ENCODE measurements at places on chromosomes 3 and 15. TPM values are rescaled to one million over a fixed set of nuclear protein-coding genes. Genes with fewer than 3 reads are reported as not detected.

GRCh38 chr3:107508331-107508730, 14.4 kb upstream of the BBX start:
- H3K36me3 ChIP-seq, result no peaks in the 10 kb centered on the region
- no peaks in the 10 kb centered on the region for H3K4me1 ChIP-seq
- H3K27ac ChIP-seq, result no peak overlapping the region
- no peak overlapping the region for H3K4me3 ChIP-seq

DNA sequence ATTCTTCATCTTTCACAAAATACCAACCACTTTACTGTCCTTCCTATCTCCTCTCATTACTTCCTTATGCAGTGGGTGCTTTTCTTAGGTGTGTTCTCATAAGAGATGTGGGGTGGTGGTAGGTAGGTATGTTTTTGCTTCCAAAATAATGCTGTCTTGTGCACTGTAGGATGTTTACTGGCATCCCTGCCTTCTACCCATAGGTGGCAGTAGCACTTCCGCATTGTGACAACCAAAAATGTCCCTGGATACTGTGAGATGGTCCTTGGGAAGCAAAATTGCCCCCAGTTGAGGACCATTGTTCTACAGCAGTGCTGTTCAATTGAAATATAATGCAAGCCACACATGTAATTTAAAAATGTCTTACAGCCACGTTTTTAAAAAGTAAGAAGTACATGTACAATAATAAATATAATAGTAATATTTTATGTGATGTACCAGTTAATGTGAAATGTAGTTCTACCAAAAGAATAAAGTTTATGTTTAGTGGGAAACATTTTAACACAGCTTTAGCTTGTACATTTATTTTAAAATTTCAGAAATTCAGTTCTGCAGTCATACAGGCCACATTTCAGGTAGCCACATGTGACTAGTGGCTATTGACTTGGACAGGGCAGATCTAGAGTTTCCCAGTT, 75.2 kb downstream of the NEO1 start:
- H3K27me3 ChIP-seq, result peaks cover 7% of the 10 kb centered on the region
- H3K27ac ChIP-seq, result no peak overlapping the region
- H3K4me1 ChIP-seq, result no peaks in the 10 kb centered on the region
- H3K36me3 ChIP-seq, result no peaks in the 10 kb centered on the region
- peak; percentile 34 for DNase-seq
- H3K4me3 ChIP-seq, result no peak overlapping the region

DNA sequence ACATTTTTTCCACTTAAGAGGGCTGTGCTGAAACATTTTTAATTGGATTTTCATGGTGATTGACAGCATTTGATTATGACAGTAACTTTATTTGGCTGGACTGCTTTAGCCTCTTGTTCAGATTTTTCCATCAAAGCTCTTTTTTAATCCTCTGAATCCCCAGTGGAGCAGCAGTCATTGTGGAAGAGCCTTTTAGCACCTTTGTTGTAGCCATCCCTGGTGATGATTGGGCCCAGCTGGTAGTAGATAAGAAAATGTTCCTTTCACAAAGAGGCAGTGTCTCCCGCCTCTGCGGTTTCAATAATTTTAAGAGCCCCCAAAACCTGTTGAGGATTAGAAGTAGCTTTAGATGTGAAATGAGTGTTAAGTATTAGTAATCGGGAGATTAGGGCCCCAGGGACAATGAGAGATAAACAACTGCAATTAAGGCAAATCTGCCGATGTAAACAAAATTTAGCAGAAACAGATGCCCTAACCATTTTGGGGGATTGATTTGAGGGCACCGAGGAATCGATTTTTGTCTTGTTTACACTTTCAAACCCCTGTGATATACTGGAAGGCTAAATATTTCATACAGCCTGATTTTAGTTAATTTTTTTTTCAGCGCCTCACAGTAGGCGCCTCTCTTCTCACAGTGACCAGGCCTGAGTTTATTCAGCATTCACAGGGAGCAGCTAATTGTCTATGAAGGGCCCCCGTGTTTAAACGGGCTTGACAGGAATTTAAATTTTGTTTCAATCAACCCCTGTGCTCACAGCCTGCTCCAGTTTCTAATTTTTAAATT, 43.2 kb upstream of the SKOR1 start:
- H3K27me3 ChIP-seq, result no peaks in the 10 kb centered on the region
- H3K4me3 ChIP-seq, result no peak overlapping the region
- no peak overlapping the region for H3K27ac ChIP-seq
- no peak for DNase-seq
- peaks cover 30% of the 10 kb centered on the region for H3K4me1 ChIP-seq
- H3K36me3 ChIP-seq, result peaks cover 6% of the 10 kb centered on the region

DNA sequence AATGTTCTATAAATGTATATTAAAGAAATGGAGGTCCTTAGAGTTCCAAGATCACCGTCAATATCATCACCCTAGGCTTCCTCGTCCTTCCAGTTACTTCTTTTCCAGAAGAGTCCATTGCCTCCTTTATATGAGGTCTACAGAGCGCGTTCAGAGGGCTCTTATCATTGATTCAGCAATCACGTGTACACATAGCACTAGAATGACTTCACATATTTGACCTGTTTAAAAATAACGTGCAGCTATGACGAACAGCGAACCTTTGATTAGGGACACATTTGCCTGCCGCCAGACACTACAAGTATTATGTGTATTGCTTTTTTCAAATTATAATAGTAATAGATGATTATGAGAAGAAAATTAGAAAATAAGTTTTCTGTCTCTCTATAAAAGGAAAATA, 26.0 kb downstream of the IGF1R start:
- no peak overlapping the region for H3K4me3 ChIP-seq
- H3K36me3 ChIP-seq, result peaks cover 3% of the 10 kb centered on the region
- H3K27ac ChIP-seq, result no peak overlapping the region
- DNase-seq, result no peak
- H3K4me1 ChIP-seq, result peaks cover 41% of the 10 kb centered on the region

- peak; percentile 24 for DNase-seq
- no peaks in the 10 kb centered on the region for H3K4me1 ChIP-seq
- H3K27me3 ChIP-seq, result peaks cover 9% of the 10 kb centered on the region
- no peak overlapping the region for H3K4me3 ChIP-seq
- H3K36me3 ChIP-seq, result no peaks in the 10 kb centered on the region
Observed at GRCh38 chr3:12875857-12876836, 34.8 kb upstream of the RPL32 start.

The TGM4 gene
- not detected for total RNA-seq

The SPATA12 gene
- total RNA-seq, result not detected

The ZNF502 gene
- 2.3 TPM for total RNA-seq

DNA sequence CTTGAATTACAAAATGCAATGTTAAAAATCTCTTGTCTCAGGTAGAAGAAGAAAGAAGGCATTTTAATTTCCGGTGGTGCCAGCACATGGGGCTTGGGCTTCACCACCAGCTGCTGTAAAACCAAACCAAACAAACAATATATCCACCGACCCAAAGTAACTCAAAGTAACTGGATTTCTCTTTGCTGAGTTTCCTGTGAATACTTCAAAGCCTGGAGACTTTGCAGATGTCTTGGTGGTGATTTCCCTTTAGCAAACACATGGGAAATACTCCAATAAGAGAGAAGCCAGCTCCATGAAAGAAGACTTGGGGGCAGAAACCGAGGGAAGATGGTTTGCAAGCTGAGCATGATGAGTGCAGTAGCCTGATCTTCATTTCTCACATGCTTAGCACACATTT, 62.6 kb downstream of the EIF4E3 start:
- peaks cover 16% of the 10 kb centered on the region for H3K36me3 ChIP-seq
- no peak for DNase-seq
- H3K4me1 ChIP-seq, result peaks cover 38% of the 10 kb centered on the region
- H3K27me3 ChIP-seq, result no peaks in the 10 kb centered on the region
- no peak overlapping the region for H3K4me3 ChIP-seq
- H3K27ac ChIP-seq, result no peak overlapping the region

The ECE2 gene
- not detected for total RNA-seq

The FILIP1L gene
- total RNA-seq, result 0.11 TPM

DNA sequence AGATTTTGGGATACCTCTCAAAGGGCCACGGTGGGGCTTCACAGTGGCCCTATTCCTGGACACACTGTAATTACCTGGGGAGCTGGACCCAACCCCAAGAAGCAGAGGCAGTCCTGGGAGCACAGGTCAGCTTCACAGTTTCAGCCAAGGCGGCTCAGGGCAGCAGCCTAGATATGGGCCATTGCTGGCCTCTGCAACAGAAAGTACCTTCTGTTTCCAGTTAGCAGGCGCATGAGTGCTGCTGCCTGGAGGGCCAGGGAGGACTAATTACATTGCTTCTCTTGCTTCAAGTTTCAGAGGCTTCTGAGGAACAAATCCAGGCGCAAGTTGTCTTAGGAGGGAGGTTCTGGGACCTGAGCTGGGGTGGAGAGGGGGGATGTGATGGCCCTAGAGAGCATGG, 13.5 kb upstream of the DUSP7 start:
- H3K27me3 ChIP-seq, result no peaks in the 10 kb centered on the region
- no peak for DNase-seq
- H3K27ac ChIP-seq, result peak overlapping the region; percentile 20
- no peaks in the 10 kb centered on the region for H3K36me3 ChIP-seq
- H3K4me3 ChIP-seq, result no peak overlapping the region

The CSPG5 gene
- 0.54 TPM for total RNA-seq

The OTOL1 gene
- total RNA-seq, result not detected

DNA sequence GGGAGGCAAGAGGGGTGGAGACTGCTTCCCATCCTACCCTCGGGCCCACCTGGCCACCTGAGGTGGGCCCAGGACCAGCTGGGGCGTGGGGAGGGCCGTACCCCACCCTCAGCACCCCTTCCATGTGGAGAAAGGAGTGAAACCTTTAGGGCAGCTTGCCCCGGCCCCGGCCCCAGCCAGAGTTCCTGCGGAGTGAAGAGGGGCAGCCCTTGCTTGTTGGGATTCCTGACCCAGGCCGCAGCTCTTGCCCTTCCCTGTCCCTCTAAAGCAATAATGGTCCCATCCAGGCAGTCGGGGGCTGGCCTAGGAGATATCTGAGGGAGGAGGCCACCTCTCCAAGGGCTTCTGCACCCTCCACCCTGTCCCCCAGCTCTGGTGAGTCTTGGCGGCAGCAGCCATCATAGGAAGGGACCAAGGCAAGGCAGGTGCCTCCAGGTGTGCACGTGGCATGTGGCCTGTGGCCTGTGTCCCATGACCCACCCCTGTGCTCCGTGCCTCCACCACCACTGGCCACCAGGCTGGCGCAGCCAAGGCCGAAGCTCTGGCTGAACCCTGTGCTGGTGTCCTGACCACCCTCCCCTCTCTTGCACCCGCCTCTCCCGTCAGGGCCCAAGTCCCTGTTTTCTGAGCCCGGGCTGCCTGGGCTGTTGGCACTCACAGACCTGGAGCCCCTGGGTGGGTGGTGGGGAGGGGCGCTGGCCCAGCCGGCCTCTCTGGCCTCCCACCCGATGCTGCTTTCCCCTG, 2.2 kb upstream of the FES start:
- H3K4me1 ChIP-seq, result peaks cover 7% of the 10 kb centered on the region
- H3K36me3 ChIP-seq, result peaks cover 32% of the 10 kb centered on the region
- H3K4me3 ChIP-seq, result no peak overlapping the region
- H3K27me3 ChIP-seq, result peaks cover 2% of the 10 kb centered on the region

GRCh38 chr15:50800715-50801114, 35.2 kb upstream of the SPPL2A start:
- H3K4me1 ChIP-seq, result peaks cover 3% of the 10 kb centered on the region
- H3K27me3 ChIP-seq, result no peaks in the 10 kb centered on the region
- no peak overlapping the region for H3K27ac ChIP-seq
- no peak overlapping the region for H3K4me3 ChIP-seq
- DNase-seq, result no peak

- DNase-seq, result no peak
- H3K36me3 ChIP-seq, result no peaks in the 10 kb centered on the region
- H3K27ac ChIP-seq, result no peak overlapping the region
- no peak overlapping the region for H3K4me3 ChIP-seq
- peaks cover 4% of the 10 kb centered on the region for H3K4me1 ChIP-seq
Observed at GRCh38 chr15:91517491-91518200, 335.9 kb upstream of the SLCO3A1 start.

DNA sequence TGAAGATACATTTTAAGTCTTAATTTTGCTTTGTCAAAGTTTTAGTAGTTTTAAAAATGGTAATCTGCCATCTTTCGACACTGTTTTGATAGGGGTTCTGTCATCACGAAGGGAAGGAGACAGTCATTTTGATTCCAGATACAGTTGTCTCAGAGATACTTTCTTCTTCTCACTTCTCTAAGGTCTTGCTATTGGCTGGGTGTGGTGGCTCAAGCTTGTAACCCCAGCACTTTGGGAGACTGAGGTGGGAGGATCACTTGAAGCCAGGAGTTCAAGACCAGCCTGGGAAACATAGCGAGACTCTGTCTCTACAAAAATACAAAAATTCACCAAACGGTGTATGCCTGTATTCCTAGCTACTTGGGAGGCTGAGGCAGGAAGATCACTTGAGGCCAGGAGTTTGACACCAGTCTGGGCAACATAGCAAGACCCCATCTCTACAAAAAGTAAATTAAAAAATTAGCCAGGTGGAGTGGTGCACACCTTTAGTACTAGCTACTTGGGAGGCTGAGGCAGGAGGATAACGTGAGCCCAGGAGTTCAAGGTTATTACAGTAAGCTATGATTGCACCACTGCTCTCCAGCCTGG, 3.3 kb downstream of the RAB8B start:
- peaks cover 61% of the 10 kb centered on the region for H3K36me3 ChIP-seq
- no peaks in the 10 kb centered on the region for H3K27me3 ChIP-seq
- peak; percentile 44 for DNase-seq
- peaks cover 58% of the 10 kb centered on the region for H3K4me1 ChIP-seq
- peak overlapping the region; percentile 93 for H3K27ac ChIP-seq
- peak overlapping the region; percentile 89 for H3K4me3 ChIP-seq

GRCh38 chr3:103693831-103694230, 1259.0 kb downstream of the ZPLD1 start:
- DNase-seq, result no peak
- no peak overlapping the region for H3K27ac ChIP-seq
- H3K36me3 ChIP-seq, result no peaks in the 10 kb centered on the region
